ENCODE measurements at places on chromosomes 11 and 22.
A peak's percentile ranks its signal among the peaks of the same experiment; 100 is the strongest.

- no peak for DNase-seq
These were observed 267.6 kb upstream of the DDI1 start for GRCh38 chr11:103768816-103769215.

DNA sequence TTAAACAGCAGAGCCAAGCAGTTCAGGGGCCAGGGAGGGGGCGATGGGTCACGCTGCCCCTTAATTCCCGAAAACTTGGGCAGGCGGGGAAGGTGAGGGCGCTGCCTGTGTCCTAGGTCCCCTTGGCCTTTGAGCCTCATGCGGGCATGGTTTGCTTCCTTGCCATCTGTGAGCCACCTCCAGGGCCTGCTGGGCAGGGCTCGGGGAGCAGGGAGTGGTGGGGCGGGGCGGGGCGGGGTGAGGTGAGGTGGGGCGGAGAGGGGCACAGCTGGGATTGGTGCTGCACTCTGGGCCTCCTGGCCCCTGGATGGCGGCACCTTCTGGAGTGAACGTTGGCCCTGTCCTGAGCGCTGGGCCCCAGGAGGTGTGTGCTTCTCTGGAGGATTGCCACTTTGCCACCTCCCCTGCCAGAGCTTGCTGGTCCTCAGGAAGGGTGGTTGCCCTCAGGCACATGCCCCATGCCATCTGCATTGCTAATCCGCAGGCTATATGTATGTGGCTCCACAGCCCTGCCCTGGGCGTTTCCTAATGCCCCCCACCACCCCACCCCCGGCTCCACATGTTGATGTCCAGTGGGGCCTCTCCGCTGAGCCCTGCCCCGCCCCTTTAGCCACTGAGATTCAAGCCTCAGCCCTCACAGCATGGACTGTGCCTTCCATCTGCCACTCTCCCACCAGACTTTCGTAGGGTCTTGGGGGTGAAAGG is 352.5 kb downstream of the TBC1D22A start:
- no peak for DNase-seq

- DNase-seq: no peak
These were observed 3.2 kb upstream of the FJX1 start for GRCh38 chr11:35614939-35615569.

GRCh38 chr11:2886191-2886894 is 768 bp upstream of the CDKN1C start:
- no peak for DNase-seq

DNA sequence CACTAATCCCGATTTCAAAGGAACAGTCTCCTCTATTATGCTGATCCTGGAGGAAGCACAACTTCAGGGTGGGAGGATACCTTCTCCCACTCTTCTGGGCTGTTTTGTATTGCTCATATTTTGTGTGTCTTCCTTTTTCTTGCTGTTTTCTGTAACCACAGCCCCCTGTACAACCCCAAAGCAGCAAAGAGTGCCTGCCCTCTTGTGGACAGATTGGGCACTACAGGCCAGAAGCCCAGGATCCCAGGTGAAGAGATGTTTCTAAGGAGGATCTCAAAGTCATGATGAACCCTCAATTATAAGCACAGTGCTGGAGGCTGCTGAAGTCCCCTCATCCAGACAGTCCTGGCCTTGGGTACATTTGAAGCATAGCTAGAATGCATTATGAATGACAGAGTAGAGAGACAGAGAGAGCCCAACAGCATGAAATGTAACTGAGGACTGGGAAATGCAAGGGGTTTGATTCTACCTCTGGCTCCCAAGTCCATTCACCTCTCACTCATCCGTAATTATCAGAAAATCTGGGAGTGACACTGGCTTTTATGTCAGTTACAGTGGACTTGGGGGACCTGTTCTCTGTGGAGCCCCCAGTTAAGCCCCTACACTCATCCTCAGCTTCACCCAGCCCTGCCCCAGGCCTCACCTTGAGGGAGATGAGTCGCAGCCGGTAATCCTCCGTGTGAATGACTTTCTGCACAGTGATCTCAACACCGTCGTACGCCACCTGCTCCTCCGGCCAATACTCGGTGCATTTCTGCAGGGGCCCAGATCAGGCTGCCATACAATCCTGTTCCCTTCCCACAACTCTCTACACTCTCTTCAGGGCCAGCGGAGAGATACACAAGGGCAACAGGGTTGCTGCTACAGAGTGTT is 6.2 kb upstream of the IGSF22 start:
- peak; percentile 31 for DNase-seq

Measured in activated CD8-positive, alpha-beta memory T cell treated with anti-CD3 and anti-CD28 coated beads for 48 hours (primary cell).